Pons (tissue), 1 donor: ENCODE measurements at places on chromosomes 11 and 22.

GRCh38 chr11:35014346-35014745, 97.9 kb downstream of the PDHX start:
- DNase-seq = no peak

- no peak for DNase-seq
Observed at GRCh38 chr22:35605851-35606481, 11.2 kb downstream of the MB start.

- no peak for DNase-seq
Observed at GRCh38 chr11:76903325-76903724, 42.6 kb downstream of the ACER3 start.

GRCh38 chr11:118948000-118948399, 8.1 kb upstream of the UPK2 start:
- DNase-seq = no peak

DNA sequence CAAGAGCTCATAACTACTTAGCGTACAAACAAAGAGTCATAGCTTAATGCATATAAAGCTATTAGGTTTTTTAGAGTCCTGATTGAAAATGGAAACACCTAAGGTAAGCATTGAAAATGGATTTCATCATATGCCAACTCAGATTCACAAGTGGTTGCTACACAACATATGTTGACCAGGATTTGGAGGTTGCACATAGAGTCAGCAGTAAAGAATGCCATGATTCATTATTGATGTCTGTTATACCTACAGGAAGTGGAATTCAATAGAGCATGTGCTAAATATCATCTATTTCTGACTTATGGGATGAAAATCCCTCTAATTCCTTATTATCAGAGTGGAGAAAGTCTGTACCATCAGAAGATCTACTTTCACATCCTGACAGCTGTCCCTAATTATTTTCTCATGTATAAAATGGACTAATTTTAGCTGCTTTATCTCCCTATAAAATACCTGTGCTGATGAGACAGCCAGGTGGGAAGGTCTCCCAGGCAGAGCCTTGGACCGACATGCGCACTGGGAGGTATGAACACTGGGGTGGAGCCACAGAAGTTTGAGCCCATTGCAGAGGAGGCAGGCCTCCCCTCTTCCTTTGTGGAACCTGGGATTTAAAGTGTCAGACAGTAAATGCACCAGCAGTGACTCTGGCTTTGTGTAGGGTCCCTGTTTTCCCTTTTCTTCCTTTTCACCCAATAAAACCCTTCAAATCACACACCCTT, 204.2 kb downstream of the AASDHPPT start:
- no peak for DNase-seq

- no peak for DNase-seq
Observed at GRCh38 chr22:36365020-36365411, 22.8 kb downstream of the MYH9 start.

GRCh38 chr11:73239571-73240189, 21.6 kb downstream of the P2RY2 start:
- DNase-seq = no peak

- no peak for DNase-seq
Observed at GRCh38 chr11:74322667-74323066, 11.2 kb upstream of the P4HA3 start.

GRCh38 chr11:14073849-14074476, 111.4 kb downstream of the SPON1 start:
- no peak for DNase-seq

DNA sequence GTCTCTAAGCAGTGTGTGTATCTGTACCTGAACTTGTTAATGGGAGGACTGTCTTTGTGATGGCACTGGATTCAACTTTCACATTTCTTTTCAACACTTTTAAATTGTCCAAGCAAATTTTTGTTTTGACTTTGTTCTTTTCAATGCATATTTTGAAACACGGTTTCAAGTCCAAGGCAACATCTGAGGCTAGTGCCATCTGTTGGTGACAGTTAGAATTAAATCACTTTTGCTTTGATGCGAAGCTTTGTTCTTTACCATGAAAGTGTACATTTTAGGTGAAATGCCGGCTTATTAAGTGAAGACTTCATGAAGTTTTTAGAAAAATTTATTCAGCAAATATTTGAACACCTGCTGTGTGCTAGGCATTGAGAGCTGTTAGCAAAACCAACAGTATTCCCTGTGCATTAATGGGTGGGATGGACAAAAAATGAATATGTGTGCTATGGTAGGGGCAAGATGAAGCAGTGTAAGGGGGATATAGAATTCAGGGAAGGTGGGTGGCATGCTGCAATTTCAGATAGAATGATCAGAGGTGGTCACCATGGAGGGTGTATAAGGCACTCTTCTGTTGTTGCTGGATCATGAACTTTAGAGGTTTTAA, 70.2 kb downstream of the DDX10 start:
- DNase-seq = peak; percentile 14

GRCh38 chr11:67611165-67611564, 4.4 kb downstream of the NDUFV1 start:
- DNase-seq = no peak

DNA sequence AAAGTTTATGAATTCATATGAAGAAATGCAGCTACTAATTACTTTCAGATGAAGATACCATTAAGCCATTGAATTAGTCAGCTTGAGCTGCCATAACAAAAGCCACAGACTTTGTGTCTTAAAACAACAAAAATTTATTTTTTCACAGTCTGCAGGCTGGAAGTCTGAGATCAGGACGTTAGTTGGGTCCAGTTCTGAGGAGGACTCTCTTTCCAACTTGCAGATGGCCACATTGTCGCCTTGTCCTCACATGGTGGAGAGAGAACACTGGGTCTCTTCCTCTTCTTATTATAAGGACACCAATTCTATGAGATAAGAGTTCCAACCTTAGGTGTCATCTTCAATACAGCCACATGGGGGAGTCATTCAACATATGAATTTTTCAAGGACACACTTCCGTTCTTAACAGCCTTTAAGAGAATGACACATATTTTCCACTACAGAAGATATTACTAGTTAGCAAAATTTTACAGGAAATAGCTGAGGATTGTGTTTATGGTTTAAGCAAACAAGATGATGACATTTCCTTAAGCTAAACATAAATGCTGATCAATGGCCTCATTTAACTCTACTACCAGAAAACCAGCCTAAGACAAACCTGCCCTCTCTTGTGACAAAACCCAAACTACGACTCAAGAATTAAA, 56.0 kb downstream of the DCUN1D5 start:
- peak; percentile 73 for DNase-seq

DNA sequence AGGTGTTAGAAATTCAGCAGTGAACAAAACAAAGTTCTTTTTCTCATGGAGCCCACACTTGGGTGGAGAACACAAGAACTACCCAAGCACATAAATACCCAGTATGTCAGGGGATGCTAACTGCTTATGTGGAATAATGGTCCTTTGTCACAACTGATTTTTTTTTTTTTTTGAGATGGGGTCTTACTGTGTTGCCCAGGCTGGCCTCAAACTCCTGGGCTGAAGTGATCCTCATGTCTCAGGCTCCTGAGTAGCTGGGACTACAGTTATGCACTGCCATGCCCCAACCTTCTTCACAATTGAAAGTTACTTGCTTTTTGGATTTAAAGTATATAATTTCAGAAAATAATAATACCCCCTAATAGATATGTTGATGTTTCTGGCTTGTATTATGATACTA, 122.6 kb upstream of the RASSF10 start:
- DNase-seq = no peak

DNA sequence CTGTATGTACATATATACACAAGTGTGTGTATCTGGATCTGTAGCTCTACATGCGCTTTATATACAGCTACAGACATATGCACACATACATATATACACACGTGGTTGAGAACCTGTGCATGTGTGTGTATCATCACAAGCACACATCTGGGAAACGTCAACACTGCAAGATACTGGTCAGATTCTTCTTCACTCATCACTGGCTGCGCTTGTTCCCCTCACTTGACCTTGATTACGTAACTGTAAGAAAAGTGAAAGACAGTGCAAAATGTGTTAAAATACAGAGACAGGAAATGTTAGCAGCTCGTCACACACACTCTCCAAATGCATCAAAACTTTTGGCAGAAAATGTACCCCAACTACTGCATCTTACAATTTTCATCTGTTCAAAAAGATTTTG, 51.9 kb upstream of the MN1 start:
- DNase-seq = no peak

DNA sequence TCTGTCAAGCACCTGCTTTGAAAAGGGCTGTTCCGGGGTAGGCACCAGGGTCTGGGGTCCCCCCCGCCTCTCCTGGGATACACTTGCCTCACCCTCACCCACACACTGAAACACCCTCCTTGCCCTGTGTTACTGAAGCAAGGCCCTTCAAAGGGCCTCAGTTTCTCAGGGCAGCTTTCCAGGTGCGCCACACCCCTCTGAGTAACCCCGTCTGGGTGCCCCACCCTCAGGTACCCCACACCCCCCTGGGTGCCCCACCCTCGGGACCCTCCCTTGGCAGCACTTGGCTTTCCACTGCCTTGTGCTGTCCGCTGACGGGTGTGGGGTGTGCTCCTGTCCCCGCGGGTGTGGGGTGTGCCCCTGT, 413.6 kb downstream of the TBC1D22A start:
- no peak for DNase-seq

GRCh38 chr11:67645521-67646461, 4.7 kb downstream of the ACY3 start:
- no peak for DNase-seq

GRCh38 chr22:37172266-37173245, 15.5 kb downstream of the C1QTNF6 start:
- no peak for DNase-seq

- no peak for DNase-seq
Observed at GRCh38 chr11:104124979-104125378, 39.0 kb downstream of the PDGFD start.

- no peak for DNase-seq
Observed at GRCh38 chr11:111370902-111371578, 8.0 kb downstream of the POU2AF1 start.

- DNase-seq = peak; percentile 39
Observed at GRCh38 chr11:128891913-128892398, 800 bp downstream of the KCNJ5 start.

- no peak for DNase-seq
Observed at GRCh38 chr11:110430267-110431050, 711 bp downstream of the FDX1 start.
